ENCODE measurements at places on chromosomes 1 and 21.

GRCh38 chr21:37176716-37177115 lies 90.4 kb downstream of the VPS26C start:
- no peak for DNase-seq

- peak; percentile 76 for DNase-seq
These were observed 106.9 kb upstream of the LYPLAL1 start for GRCh38 chr1:219066631-219067349.

DNA sequence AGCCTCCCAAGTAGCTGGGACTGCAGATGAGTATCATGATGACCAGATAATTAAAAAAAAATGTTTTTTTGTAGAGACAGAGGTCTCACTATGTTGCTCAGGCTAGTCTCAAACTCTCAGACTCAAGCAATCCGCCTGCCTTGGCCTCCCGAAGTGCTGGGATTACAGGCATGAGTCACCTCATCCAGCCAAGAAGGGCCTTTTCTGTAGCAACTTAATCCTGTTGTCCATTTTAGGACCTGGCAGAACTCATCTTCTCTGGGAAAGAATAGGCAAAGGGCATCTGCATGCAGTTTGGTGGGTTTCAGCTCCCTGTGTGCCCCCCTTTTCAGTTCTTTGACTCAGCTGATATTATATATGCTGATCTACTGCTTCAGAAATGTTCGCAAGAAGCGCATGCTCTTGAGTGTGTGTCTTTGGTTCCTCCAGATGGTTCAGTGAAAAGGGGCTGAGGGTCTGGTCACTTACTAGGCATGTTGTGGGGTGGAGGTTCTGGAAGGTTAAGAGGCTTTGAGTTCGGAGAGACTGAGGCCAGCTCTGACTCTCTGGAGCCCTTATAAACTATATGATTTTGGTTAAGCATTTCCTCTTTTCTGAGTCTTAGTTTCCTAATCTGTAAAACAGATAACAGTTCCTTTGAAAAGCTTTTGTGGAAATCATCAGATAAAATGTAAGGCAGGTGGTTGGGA lies 19.4 kb upstream of the SRSF4 start:
- DNase-seq, result no peak

GRCh38 chr1:201947697-201948008 lies 1.3 kb upstream of the LMOD1 start:
- DNase-seq, result no peak

DNA sequence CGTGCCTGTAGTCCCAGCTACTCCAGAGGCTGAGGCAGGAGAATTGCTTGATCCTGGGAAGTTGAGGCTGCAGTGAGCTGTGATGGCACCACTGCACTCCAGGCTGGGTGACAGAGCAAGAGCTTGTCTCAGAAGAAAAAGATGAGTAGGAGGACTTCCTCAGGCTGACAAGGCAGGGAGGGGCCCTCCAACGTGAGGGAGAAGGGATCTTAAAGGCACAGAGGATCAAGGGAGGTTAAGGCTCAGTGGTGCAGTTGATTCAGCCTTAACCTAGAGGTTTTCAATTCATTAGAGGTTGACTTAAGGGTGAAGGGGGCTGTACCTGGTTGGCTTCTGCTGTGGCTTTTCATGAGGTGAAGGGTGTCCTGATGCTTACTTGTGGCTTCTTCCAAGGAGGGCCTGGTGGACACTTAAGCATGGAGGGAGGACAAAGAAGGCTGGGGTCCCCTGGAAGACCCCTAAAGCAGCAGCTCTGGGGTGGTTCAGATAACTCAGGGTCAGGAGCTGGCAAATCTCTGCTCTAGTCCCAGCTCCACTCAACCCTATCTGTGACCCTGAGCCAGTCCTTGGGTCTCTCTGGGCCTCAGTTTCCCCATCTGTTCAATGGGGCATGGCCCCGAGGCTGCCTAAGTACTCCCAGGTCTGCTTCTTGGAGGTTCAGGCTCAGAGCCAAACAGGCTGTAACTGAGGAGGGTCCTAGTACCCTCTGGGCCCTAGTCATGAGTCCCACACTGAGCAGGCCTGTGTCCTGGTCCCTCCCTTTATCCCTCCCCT lies 6.3 kb downstream of the EXTL1 start:
- DNase-seq, result no peak

- DNase-seq, result no peak
These were observed at the start of gene CCDC27 for GRCh38 chr1:3752400-3752945. TSS of gene CCDC27 (plus strand) at chr1:3752450. CDS start at chr1:3752482, 32 bp downstream.

- DNase-seq, result peak; percentile 72
These were observed 148.6 kb downstream of the PPIAL4G start for GRCh38 chr1:148334339-148335130.

DNA sequence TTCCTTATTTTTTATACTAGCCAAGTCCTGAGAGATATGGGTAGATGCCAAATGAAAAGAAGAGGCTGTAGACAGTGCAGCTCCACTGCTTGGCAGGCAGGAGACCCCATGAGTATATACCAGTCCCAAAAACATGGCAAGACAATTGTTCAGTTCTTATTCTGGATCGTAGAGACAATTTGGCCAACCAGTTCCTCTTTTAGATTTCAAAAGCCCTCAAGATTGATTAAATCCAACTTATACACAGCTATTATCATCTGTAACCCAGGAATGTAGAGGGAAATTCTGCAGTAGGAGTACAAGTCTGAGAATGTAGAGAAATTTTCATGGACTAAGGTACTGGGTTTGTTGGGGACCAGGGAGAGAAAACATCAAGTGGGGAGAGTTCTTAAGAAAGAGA lies 50.3 kb downstream of the ATP6V1G3 start:
- DNase-seq, result no peak

GRCh38 chr1:210715072-210715471 lies 386.4 kb downstream of the HHAT start:
- no peak for DNase-seq

Measured in fibroblast of the aortic adventitia (primary cell).